Stimulated activated CD8-positive, alpha-beta memory T cell treated with anti-CD3 and anti-CD28 coated beads, Interleukin-4, amount 100 ng/mL, for 4 hours (primary cell): ENCODE measurements at places on chromosomes 5 and 9.

DNA sequence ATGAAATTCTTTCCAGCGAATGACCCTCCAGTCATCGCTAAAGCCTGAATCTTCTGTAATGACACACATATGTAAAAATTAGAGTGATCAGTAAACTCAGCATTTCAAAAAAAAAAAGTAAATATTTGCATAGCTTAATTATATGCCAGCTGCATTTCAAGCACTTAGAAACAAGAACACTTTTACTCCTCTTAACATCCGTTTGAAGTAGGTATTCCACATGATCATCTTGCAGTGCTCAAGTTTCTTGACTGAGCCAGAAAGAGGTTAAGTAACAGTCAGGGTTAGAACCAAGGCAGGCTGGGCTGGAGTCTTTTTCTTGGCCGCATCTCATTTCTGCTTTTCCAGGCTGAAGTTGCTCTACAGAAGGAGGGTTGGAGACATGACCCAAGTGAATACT lies 27.6 kb downstream of the EGFLAM start:
- no peak for DNase-seq

DNA sequence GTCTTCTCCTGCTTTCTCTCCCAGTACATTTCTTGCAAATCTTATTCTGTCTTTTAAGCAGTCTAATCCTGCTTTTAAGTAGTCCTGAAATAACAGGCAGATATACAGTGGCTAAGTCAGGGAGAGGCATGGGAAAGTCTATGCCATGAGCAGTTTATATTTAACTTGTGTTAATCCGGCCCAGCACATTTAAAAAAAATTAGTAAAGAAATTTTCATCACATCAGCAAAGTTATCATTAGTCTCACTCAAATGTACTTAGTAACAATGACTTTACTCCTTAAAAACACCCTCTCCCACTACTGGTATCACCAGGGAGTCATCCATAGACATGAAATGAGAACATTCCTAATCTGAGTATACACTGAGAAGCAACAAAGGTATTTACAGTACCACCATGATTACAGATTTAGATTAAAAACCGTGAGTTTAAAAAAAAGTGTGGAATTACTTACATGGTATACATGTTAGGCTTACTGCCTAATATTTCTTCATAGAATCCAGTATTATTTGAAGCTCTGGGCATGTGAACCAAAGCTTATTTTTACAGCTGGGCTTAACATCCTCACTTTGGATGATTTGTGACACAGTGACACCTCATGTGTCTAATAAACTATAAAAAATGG lies 75.9 kb upstream of the DAB2 start:
- DNase-seq, result no peak

DNA sequence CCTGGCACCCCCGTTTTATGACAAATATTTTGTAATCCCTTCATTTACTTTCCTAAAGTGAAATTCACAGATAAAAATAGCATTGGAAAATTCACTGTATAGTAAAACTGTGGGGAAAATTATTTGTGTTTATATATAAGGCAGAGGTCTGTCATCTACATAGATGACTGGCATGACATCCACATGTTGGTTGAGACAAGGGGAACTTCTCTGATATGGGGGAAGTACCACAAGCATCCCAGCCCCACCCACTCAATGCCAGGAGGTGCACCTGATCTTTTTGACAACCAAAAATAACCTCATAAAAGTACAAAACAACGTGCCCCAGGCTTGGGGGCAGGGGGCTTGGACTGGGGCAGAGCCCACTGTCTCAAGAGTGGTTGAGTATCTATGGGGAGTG lies 6.3 kb upstream of the TDRD7 start:
- DNase-seq, result no peak

- DNase-seq, result no peak
These were observed 3.4 kb upstream of the RHOBTB3 start for GRCh38 chr5:95727764-95728191.

DNA sequence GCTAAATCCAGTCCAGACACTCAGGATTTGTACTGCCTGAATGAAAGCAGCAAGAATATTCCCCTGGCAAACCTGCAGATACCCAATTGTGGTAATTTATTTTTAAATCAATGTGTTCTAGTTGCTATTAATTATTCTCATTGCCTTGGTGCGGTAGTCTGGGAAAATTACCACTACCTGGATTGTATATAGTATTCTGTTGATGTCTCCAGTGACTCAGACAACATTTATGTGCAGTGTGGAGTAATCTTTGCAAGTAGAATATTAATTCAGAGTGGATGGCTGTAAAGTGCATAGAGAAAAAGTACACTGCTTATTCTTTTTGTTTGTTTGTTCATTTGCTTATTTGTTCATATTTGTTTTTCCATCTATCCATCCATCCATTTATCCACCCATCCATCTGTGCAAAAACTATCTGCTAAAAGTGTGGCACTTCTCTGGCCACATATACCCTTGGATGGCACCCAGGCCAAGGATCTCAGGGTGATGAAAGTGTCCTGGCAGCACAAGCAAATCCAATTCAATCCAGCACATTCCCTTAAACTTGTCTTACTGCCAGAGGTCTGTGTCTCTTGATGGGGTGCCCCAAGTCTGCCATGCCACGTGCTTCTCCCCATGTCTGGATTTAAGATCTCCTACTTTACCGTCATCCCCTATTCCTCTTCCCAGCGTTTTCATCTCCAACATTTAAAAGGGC lies 41.3 kb downstream of the NTRK2 start:
- no peak for DNase-seq

- no peak for DNase-seq
These were observed 54.7 kb downstream of the GLDC start for GRCh38 chr9:6590772-6591384.

- no peak for DNase-seq
These were observed 43.2 kb downstream of the MRRF start for GRCh38 chr9:122307925-122308324.

DNA sequence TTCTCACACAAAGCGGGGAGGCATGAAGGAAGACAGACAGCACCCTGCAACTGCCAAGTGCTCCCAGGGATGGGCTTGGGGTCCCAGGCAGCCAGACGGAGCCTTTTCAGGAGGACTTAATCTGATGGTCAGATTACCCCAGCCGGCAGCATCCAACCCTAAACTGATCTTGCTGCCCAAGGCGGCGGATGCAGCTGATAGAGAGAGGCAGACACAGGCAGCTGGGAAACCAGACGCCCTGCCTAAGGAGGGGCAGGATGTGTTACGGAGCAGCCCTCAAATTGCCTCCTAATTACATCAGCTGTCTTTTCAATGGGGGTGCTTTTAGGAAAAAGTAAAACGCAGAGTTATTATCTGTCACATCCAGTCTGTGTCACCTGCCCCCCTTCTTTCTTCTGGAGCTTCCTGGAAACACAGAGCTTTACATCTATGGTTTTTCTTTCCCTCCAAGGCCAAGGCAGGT lies 190.9 kb upstream of the PANK3 start:
- DNase-seq, result no peak

- DNase-seq, result no peak
These were observed 51.9 kb upstream of the PPP1R2B start for GRCh38 chr5:156798201-156798600.

DNA sequence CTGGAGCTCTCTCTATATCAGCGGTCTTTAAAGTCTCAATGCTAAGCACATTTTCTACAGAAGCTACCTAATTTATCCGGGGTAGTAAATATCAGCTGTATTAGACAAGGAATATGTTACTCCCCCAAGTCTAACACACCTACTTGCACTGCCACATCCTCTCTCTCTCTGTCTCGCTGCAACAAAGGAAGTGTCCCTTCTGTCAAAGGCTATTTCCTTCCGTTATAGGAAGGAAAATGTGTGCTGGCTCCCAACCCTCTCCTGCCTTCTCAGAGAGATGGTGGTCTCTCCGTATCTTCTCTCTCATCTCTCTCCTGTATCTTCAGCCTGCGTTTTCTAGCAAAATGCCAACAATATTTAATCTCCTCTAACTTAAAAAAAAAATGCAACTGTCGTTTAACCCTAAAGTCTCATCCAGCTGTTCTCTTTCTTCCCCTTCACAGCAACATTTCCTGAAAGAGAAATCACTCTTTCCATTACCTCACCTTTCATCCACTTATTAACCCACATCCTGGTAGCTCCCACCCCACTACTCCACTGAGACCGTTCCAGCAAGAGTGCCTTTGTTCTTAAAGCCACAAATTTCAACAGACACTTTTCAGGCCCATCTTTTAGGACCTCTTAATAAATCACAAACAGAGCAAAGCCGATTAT lies 2.3 kb downstream of the TTF1 start:
- DNase-seq, result no peak

GRCh38 chr5:133340002-133340755 lies 272.2 kb downstream of the FSTL4 start:
- no peak for DNase-seq

- no peak for DNase-seq
These were observed 63.9 kb downstream of the KLHL3 start for GRCh38 chr5:137672001-137672400.

DNA sequence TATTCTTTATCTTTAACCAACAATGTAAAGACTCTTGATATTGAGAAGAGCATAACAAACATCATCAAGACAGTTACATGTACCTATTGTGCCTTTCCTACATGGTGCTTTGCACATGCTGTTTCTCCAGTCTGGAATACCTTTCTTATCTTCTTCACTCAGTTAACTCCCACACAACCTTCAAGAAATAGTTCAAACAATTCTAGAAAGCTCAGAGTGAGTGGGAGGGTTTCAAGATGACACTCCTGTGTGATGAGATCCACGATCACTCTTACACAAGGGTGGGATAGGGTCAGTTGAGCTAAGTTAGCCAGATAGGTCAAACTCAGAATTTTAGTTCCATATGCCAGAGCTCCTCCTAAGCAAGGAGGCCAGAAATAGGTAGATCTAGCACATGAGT lies 915.5 kb downstream of the NR2F1-AS1 start:
- no peak for DNase-seq

DNA sequence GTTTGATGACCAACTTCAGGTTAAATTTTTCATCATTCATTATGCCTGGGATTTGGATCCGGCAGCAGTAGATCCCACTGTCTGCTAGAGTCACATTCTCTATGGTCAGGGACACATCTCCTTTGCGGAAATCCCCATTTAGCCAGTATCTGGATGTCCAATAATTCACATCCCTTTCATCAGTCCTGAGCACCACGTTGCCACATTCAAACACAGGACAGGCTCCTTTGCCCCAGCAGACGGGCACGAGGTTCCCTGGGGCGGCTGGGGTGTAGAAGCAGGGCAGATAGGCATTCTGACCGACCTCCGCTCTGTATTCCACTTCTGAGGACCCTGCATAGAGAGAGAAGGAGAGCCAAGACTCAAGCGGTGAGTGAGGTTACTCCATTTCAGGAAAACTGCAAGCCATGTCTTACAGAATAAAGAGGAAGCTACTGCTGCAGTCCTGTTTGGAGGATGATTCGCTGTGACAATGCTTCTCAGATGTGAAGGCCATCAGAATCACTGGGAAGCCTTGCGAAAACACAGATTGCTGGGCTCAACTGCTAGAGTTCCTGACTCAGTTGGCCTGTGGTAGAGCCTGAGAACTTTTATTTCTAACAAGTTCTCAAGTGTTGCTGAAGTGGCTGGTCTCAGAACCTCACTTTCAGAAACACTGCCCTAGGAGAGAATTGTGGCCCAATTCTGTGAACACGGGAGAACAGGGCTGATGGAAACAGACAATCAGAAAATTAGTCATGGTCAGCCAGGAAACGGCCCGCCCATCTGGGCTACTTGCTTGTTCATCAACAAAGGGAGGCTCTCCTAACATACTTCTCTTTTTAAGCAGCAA lies 2.0 kb downstream of the HAVCR2 start:
- DNase-seq, result no peak

- DNase-seq, result no peak
These were observed 123.5 kb downstream of the TRIO start for GRCh38 chr5:14266686-14267085.

DNA sequence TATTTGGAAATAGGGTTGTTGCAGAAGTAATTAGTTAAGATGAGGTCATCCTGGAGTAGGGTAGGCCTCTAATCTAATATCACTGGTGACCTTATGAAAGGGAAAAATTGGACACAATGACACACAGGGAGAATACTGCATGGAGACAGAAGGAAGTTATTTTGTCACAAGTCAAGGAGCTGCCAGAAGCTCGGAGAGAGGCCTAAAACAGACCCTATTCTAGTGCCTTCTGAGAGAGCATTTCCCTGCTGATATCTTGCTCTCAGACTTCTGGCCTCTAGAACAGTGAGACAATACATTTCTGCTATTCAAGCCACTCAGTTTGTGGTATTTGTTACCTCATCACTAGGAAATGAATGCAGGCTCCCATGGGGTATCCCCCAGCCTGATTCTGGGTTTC lies 332.9 kb downstream of the CSNK1G3 start:
- DNase-seq, result no peak

DNA sequence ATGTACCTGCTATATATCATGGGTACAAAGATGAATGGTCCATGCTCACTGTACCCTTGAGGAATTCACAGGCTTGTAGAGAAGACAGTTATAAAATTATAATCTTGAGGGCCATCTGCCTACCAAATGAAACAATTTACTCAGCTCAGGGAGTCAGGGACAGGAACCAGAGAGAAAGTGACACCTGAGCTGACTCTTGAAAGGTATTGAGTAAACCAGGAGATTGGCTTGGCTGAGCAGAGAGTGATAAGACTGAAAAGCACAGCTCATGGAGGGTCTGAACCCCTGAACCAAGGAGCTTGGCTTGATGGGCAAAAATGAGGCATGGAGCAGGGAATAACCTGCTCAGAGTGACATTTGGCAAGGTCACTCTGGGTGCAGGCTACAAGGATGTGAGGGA lies 147.3 kb downstream of the FAM114A2 start:
- DNase-seq, result no peak

DNA sequence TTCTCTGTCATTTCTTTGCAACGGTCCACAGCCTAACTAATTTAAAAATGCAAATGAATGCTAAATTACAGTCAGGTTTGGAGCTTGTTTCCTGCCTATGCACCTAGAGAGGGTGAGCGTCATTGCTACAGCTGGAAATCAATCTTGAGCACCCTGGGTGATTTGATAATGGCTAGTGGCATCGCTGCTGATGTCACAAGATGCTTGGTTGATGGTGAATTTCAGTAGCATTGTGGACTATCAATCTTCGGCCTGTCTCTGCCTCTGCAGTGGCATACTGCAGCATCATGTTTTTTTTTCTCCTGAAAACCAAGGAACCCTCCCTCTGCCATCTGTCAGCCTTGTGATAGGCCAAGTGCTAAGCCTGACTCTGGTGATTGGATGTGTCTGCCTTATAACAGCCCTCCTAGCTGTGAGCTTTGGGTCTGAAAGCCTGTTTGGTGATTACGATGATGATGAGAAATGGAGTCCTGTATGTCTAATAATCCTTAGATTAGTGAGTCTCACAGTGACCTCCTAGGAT lies 75.3 kb downstream of the NMUR2 start:
- no peak for DNase-seq

GRCh38 chr5:38888041-38888440 lies 42.2 kb downstream of the OSMR start:
- DNase-seq, result no peak
